Lung (tissue), 17 donors: ENCODE measurements at places on chromosomes 12 and 14. TPM values are rescaled to one million over a fixed set of nuclear protein-coding genes. Genes with fewer than 3 reads are reported as not detected.

GRCh38 chr14:66005900-66006434 is 480.2 kb upstream of the CCDC196 start:
- no peak for DNase-seq

DNA sequence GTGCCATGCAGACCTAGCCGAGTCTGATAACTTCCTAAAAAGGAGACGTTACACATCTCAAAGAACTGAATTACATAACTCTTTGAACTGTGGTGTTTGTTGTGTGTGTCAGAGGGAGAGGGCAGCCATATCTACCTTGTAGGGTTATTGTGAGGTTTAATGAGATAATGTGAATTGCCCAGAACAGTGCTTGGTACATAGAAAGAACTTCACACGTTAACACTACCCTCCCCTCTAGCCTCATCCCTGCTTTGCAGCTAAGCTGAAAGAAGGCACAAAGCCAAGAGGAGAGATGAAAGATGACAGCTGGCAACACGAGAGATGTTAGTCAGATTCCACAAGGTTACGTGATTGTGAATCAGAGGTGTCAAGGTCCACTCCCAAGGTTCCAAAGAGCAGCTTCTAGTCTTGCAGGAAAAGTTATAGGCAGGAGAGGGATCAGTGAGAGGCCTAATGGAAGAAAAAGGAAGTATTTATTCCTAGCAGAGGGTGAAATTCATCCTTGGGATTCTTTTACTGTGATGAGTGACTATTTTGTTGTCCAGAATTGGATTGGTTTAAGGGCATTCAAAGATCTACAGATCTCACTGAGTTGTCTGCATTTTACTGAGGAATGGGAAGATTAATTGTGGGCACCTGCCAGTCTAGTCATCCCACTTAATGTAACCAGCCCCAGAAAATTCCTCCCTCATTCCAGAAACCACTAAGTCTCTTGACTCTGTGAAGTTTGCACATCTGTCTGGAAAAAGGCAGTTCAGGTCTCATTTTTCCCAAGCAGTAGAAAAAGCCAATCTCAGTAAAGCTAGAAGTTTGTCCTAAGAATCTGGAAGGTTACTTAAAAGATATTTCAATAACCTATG is 25.9 kb upstream of the WNK1 start:
- DNase-seq, result no peak

DNA sequence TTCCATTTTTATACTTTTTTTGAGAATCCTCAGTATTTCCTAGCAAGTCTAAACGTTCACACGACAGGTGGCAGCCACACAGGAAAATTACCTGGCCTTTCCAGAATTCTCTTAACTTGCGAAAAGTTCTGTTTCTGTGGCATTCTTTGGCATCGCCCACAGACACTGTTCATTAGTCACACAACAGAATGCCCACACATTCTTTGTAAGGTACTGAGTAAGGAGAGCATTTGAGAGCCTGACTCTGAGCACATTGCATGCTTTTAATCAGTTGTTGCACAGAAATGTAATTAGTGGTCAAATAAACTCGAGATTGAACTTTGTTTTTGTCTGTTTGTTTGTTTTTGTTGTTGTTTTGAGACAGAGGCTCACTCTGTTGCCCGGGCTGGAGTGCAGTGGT is 52.4 kb downstream of the LMNTD1 start:
- DNase-seq, result no peak

DNA sequence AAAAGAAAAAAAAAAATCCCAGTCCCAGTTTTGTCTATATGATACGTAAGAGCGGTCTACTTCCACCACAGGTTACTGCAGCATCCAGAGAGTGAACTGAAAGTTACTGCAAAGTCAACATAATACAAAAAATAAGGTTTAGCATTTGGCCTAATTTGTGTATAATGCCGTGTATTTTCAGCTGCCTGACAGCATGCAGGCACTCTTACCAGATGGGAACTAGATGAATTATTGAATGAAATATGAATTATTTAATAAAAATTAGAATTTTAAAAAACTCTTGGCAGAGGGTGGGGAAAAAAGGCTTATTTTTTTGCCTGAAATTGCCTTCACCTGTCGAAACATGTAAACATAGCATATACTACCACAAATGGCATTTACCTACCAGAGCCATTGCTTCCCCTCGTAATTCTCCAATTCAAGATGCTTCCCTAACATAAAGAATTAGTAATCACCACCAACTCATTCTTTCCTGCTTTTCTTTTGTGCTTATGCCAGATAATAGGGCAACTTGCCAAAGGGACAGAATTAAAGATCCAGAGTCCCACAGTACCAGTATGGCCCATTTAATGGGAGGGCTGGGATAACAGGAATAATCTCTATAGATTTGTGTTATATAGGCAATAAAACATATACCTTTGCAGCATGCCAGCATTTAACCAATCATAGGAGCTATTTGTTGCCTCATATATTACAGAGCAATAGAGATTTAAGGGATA is 31.1 kb downstream of the ATF7 start:
- DNase-seq, result no peak

- peak; percentile 6 for DNase-seq
Measured at GRCh38 chr12:46304070-46304469, 35.2 kb upstream of the SLC38A1 start.

Gene PRH2
- not detected for total RNA-seq

Gene ADAMTS20
- not detected for total RNA-seq

DNA sequence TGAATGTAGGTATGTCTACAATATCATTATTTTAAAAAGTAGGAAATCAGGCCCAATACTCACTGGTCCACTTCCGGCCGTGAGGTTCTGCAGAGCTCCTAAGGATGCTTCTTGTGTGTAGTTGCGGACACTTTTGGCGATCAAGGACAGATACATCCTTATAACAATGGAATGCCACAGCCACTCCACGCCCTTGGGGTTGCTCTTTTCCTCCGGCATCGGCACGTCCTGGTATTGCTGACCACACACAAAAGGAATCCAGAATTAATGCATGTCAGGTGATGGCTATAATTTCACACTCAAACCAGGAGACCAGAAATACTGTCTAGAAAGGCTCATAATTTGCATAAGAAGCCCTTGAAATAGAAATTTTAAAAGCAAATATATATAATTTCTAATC is 65.6 kb upstream of the YARS2 start:
- DNase-seq, result no peak

Gene CHGA
- 1.1 TPM for total RNA-seq
